ENCODE measurements at places on chromosomes 16 and 17. TPM values are rescaled to one million over a fixed set of nuclear protein-coding genes. Genes with fewer than 3 reads are reported as not detected.

DNA sequence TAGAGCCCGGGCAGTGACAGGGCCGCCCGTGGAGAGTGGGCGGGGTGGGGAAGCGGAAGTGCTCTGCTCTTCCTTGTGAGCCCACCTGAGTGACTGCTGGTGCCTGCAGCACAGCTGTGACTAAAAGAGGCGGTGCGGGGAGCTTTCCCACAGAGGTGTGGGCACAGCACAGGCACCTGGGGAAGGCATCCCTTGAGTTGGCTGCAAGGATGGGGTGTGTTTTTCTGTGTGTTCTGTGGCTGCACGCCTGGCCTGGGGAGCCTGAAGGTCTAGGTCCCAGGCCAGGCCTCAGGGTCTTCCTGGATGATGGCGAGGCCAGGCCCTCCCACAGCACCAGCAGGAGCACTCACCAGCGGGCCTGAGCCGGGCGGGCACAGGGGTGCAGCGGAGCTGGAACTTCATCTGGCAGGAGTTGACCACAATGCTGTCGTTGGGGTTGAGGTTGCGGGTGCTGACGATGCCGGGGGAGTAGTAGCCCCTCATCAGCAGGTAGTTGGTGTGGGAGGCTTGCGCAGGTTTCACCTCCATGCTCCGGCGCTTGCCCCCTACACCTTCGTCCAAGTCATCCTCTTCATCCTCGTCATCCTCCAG lies 67.1 kb downstream of the IL21R start:
- no peak for DNase-seq

- DNase-seq = no peak
Observed at GRCh38 chr16:7990626-7991260, 599.6 kb downstream of the TMEM114 start.

DNA sequence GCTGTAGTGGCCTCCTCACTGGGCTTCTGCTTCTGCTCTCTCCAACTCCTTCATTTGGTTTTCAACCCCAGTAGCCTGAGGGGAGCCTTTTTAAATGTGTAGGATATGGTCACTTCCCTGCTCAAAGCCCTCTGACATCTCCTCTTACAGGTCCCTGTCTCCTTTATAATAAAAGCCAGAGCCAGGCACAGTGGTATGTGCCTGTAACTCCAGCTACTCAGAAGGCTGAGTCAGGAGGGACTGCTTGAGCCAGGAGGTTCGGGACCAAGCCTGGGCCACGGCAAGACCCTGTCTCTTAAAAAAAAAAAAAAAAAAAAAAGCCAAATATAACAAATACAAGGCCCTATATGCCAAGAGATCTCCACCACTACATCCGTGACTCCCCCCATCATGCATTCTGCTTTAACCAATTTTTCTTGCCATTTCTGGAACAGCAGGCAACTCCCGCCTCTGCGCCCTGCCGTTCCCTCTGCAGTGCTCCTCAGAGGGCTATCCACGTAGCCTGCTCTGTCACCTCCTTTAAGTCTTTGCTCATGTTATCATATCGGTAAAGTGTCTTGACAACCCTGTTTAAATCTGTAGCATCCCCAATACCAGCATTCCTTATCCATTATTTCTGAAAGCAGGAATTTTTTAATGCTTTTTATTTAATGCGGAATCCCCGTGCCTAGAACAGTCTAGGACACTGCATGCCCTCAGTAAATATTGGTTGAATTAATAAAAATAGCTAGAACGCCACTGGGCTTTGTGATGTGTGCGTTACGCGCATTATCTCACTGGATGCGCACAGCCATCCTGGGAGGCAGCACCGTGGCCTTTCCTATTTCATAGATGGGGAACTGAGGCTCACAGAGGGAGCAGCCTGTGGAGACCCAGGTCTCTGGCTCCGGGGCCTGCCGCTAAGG lies 9.5 kb downstream of the ZNF771 start:
- DNase-seq = no peak

The KRTAP1-1 gene
- not detected for total RNA-seq

DNA sequence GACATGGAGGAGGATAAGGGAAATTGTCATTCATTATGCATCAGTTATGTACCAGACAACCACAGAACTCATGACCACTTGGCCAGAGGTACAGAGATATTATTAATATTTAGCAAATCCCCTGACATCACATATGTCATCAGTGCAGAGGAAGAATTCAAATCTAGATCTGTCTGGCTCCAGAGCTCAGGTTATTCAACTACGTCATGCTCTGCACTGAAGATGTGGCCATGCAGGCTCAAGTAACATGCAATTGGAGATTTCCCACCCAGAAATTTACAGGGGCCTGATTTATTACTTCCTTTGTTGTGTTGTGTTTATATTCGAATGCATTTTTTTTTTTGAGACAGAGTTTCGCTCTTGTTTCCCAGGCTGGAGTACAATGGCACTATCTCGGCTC lies 224.3 kb downstream of the HS3ST4 start:
- no peak for DNase-seq

GRCh38 chr17:72946156-72946555 lies 146.3 kb downstream of the SLC39A11 start:
- no peak for DNase-seq

The SPNS3 gene
- 0.54 TPM for total RNA-seq

DNA sequence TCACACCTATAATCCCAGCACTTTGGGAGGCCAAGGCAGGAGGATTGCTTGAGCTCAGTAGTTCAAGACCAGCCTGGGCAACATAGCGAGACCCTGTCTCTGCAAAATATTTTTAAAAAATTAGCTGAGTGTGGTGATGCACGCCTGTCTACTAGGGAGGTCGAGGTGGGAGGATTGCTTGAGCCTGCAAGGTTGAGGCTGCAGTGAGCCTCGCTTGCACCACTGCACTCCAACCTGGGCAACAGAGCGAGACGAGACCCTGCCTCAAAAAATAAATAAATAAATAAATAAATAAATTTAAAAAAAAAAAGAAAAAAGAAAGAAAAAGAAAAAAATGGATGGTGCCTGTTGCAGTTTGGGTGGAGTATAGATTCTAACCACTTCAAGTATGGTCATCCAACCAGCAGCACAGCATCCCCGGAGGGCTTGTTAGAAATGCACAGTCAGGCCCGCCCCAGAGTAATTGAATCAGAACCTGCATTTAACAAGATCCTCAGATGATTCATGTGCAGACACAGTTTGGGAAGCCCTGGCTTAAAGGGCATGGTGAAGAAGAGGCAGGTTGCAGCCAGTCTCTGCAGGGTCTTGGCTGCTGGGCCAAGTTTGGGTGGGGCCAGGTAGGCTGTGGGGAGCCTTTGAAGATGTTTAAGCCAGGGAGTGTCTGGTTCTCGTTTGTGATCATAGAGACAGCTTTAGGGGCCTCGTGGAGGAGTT lies 40.8 kb downstream of the MRC2 start:
- peak; percentile 20 for DNase-seq

DNA sequence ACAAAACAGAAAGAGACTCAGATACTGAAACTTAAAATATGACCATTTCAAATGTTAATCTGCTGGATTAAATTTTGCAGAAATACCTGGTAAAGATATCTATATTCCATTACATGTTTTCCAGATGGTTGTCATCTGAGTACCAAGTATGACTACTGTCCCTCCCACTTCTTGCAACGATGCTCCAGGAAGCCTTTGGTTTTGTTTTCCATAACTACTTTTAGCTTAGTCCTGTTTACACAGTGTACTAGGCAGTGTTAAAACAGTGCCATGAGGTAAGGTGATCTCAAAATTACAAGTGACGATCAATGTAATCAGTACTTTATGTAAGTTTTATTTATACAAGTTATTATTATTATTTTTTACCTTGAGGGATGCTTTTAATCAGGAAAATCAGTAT lies 17.8 kb downstream of the SMARCE1 start:
- no peak for DNase-seq

DNA sequence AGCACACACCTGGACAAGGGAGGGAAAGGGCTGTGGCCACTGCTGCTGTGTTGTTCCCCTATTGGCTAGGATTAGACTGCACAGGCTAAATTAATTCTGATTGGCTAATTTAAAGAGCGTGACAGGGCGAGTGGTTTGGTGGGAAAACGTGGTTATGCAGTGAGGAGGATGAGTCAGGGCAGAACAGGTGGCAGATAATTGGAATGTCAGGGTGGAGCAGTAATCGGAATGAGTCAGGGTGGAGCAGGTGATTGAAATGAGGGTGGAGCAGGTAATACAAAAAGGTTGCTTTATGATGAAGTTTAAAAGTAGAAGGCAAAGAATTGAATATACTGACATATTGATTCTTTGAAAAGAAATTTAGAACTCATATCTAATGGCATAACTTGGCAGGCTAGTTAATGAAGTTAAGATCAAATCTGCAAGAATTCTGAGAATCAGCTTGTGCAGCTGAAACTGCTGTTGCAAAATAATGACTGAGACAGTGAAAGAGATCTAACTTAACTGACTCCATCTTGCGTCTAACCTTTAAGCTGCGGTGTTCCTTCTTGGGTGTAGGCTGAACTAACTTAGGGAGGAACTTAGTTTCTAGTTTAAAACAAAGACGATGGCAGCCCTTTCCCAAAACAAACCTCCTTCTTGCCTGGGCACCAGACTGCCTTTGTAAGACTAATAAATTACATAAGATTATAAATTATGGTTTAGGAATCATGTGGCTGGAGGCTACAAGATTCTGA lies 174.3 kb downstream of the UTP18 start:
- no peak for DNase-seq

GRCh38 chr17:45703348-45703747 lies 80.8 kb upstream of the CRHR1 start:
- no peak for DNase-seq

- no peak for DNase-seq
Observed at GRCh38 chr17:71145486-71145885, 975.3 kb upstream of the SOX9 start.

DNA sequence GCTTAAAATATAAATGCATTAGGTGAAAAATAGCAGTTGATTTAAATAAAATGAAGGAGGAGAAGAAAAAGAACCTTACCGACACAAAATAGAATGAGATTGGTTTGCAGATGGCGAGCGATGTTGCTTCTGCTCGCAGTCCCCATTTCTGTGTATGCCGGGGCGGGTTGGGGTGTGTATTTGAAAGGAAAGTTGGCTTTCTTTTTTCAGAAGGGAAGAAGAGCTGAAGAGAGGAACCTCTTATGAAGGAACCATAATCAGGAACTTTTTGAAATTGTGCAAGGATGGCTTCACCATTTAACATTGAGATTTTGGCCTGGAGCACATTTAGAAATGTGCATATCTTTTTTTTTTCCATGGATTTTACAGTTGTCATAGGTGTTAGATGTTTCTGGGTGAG lies at the start of gene IGSF6:
Gene IGSF6, minus strand, starts transcription at position 156 of the 400 bp plus-strand sequence. Its CDS starts 10 bp downstream, at position 146.
- DNase-seq = no peak

DNA sequence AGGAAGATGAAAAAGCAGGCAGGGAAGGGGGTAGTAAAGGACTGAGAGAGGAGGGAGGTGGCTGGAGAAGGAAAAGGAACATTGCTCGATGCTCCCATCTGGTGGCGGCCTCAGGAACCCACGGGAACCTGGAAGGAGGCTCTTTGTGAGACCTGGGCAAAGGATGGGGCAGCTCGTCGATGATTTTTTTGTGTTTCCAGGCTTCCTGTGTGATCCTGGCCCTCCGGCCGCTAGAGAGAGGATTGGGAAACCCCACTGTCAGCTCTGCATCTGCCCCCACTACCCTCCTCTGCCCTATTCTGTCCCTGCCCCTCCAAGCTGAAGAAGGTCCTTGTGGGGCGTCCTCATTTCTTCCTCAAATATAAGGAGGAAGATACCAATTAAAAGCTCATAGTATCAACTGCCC lies 6.6 kb downstream of the WFIKKN2 start:
- no peak for DNase-seq

- DNase-seq = no peak
Observed at GRCh38 chr16:83968306-83968851, 335 bp downstream of the NECAB2 start.

DNA sequence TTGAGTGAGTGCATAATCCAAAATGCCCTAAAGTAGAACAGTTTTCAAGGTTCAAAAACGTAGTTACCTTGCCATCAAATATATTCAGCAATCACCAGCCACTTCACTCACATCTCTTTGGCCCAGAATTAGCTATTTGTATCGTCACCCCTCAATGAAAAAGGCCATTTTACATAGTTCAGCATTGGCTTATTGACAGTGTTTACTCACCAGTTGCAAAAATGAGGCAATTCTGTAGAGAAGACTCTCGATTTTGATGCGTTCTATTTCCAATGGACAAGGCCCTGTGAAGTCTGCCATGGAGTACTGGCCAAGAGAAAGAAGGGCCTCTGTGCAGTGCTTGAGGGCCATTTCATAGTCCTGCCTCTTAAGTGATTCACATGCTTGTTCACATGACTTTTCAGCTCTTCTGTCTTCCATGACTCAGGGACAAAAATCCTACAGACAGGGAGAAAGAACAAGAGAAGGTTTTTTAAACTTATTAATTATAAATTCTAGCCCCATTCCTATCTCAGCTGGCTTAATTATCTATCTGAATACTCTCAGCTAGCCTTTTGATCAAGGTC lies 26.5 kb downstream of the HELZ start:
- DNase-seq = no peak

DNA sequence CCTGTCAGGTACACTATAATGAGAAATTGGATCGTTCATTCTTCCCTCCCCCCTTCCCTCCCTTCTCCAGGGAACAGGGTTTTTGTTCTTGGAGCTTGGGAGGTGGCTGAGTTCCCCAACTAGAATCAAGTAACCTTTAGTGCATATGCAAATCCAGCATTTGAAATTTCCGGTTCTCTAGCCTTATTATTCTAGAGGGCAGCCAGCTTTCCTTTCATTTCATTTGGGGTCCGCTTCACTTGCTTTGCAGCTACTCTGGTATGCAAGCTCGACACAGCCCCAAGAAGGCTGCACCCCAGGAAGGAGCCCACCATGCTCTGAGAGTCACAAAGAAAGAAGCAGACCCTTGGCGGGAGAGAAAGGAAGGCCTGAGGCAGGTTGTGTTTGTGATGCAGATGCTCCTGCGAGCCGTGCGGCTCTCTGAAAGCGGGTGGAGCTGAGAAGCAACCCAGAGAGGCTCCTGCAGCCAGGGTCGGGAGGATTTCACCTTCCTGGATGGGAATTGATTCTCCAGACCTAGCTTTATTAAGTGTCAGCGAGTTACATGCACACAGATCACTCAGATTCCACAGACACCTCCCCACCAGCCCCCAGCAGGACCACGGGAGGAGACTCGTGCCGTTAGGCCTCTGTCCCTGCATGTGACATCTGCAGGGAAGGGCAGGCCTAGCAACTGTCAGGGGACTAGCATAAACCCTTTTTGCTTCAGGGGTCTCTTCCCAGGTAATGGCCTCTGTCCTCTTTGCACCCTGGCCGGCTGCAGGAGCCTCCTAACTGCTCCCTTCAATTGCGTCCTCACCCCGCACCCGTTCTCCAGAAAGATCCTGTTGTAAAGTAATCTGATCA lies 34.5 kb downstream of the PMM2 start:
- DNase-seq = no peak

The SDR42E2 gene
- not detected for total RNA-seq

DNA sequence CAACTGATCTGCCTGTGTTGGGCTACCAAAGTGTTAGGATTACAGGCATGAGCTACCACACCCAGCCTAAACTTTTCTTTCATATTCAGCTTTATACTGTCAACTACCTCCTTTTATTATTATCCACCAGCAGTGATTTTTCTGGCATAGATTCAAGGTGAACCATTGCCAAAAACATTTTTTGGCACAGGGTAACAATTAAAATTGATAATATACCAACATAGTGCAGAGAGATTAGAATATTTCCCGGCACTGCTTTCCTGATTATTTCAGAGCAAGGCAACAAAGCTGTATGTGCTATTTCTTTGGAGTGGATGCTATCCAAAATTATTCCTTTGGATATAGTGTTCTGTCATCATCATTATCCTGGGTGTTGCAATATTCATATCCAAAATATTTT lies 781.6 kb upstream of the SOX9 start:
- no peak for DNase-seq

The GJC1 gene
- total RNA-seq = 32.0 TPM

- DNase-seq = no peak
Observed at GRCh38 chr17:31339906-31340661, 18.7 kb upstream of the EVI2A start.

- no peak for DNase-seq
Observed at GRCh38 chr17:61444831-61445230, 7.4 kb upstream of the TBX4 start.

All from cardiac septum (tissue), 1 donor.